ENCODE measurements at places on chromosomes 3 and 15.

- no peak for DNase-seq
These were observed 305.8 kb upstream of the THBS1 start for GRCh38 chr15:39275066-39275465.

GRCh38 chr3:132432639-132433038 lies 15.3 kb downstream of the DNAJC13 start:
- no peak for DNase-seq

DNA sequence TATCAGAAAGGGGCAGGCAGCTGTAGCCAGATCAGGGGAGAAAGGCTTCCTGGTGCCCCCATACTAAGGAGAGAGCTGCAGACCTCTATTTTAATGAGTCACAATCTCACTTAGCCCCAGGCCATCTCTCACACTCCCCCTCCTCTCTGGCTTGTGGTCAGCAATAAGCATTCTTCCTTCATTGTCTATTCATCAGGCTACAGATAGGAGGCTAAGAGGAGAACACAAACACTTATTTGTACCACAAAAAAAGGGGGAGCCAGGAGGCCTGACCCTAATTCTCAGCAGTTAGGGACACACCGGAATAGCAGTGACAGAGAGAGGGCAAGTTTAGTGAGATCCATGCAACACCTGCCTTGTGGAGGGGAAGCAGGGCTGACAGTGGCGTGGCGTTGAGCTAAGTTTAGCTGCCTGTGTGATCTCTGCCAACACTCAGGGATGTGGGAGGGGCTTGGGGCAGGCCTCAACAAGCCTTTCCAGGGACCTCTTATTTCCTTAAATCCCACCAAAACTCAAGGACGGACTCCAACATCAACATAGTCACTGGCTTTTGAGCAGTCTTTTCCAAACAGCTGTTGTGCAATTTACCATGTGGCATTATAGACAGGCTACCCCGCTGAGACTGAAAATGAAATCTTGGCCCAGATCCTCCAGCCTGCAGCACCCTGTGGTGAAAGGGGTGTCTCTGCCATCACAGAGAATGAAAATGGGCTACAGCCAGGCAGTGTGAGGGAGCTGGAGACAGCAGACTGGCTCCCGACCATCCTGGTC lies 191.9 kb upstream of the TSC22D2 start:
- peak; percentile 90 for DNase-seq

- peak; percentile 49 for DNase-seq
These were observed 7.2 kb downstream of the POLR2H start for GRCh38 chr3:184368586-184369183.

- no peak for DNase-seq
These were observed 5.6 kb upstream of the ARL8B start for GRCh38 chr3:5116538-5116937.

DNA sequence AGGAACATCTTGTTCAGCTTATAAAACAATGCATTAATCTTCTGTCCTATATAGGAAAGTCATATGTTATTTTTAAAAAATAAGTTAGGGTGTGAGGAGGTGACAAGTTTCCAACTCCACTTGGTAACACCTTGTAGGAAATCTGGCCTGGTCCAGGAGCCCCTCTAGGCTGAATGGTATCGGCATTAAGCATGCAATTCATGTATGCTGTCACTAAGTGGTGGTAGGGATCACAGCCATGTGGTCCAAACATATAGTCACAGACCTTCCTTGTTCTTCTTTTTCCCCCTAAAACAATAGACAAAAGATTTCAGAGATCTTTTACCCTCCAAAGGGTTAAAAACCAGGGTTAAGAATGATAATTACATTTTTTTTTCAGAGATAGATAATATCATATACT lies 4.2 kb upstream of the APBA2 start:
- DNase-seq, result no peak

DNA sequence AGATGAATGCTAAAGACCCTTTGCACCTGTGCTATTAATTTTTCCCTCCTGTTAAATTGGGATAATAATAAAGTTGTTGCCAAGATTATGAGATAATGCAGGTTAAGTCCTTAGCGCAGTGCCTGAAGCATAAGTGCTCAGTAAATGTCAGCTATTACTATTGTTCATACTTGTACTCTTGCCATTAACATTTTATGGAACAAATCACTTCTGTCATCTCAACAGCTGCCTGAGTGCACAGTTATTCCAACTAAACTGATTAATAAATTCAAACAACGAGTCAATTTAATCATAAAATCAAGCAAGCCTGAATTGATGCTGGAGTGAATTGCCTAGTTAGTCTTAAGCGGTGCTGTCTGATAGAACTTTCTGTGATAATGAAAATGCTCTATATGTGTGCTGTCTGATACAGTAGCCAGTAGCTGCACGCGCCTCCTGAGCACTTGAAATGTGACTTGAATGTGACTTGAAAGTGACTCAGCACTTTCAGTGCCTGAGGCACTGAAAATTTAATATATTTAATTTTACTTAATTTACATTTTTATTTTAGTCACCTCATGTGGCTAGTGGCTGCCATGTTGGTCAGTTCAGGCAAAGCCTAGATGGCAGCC lies 198.7 kb upstream of the PFN2 start:
- DNase-seq, result no peak

DNA sequence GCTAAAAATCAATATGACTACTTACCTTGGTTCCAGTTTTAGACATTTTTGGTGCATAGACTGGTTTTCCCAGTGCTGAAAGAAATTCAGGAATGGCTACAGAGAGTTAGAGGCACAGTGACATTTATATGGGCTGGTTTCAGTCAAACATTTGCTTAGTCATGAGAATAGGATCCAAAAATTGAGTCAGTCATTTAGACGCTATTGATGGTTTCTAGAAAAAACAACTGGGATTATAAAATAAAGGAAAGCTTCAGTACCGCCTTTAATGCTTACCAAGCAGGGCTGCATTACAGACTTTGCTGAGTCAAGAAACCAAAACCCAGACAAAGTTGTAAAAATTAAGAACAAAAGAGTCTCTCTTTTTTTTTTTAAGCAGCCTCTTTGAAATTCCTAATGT lies at the start of gene CRYGS:
Gene CRYGS, minus strand, starts transcription at position 100 of the 400 bp plus-strand sequence. Its CDS starts 54 bp downstream, at position 46.
- DNase-seq, result no peak

GRCh38 chr3:191300422-191300821 lies 28.8 kb upstream of the CCDC50 start:
- DNase-seq, result no peak
